T-helper 17 cell (primary cell): ENCODE measurements at places on chromosomes 3 and 15.

GRCh38 chr3:149547413-149547812, 72.9 kb downstream of the TM4SF4 start:
- peaks cover 19% of the 10 kb centered on the region for H3K27me3 ChIP-seq
- no peak overlapping the region for H3K4me3 ChIP-seq
- H3K27ac ChIP-seq = no peak overlapping the region
- DNase-seq = no peak

GRCh38 chr15:62390791-62391640, 225.9 kb upstream of the C2CD4B start:
- H3K27me3 ChIP-seq = peaks cover 15% of the 10 kb centered on the region
- peaks cover 14% of the 10 kb centered on the region for H3K4me1 ChIP-seq
- no peaks in the 10 kb centered on the region for H3K36me3 ChIP-seq
- H3K4me3 ChIP-seq = peak overlapping the region; percentile 93
- no peak for DNase-seq

DNA sequence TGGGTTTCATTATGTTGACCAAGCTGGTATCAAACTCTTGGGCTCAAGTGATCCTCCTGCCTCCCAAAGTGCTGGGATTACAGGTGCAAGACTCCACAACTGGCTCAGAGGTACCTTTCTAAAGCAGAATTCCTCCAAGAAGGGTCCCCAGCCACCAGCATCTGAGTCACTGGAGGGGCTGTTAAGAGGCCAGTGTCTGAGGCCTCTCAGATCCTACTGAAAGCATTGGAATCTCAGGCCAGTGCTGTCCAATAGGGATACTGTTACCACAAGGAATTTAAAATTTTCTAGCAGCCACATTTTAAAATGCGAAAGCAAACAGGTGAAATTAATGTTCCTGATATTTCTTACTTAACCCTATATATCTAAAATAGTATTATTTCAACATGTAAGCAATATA, 1.3 kb downstream of the CAV3 start:
- H3K27ac ChIP-seq = no peak overlapping the region
- DNase-seq = no peak
- H3K27me3 ChIP-seq = peaks cover 55% of the 10 kb centered on the region
- no peaks in the 10 kb centered on the region for H3K4me1 ChIP-seq
- no peaks in the 10 kb centered on the region for H3K36me3 ChIP-seq

- no peaks in the 10 kb centered on the region for H3K4me1 ChIP-seq
- H3K27ac ChIP-seq = no peak overlapping the region
- DNase-seq = no peak
- no peak overlapping the region for H3K4me3 ChIP-seq
Observed at GRCh38 chr3:54071601-54072000, 50.8 kb upstream of the CACNA2D3 start.

GRCh38 chr3:37770336-37770735, 91.3 kb upstream of the CTDSPL start:
- H3K4me1 ChIP-seq = peaks cover 2% of the 10 kb centered on the region
- peaks cover 33% of the 10 kb centered on the region for H3K27me3 ChIP-seq
- H3K36me3 ChIP-seq = peaks cover 2% of the 10 kb centered on the region
- no peak overlapping the region for H3K4me3 ChIP-seq

GRCh38 chr3:46690798-46691197, 2.7 kb downstream of the ALS2CL start:
- peaks cover 41% of the 10 kb centered on the region for H3K4me1 ChIP-seq
- DNase-seq = no peak
